Tibial nerve (tissue), 4 donors: ENCODE measurements at places on chromosomes 7 and 10. TPM values are rescaled to one million over a fixed set of nuclear protein-coding genes. Genes with fewer than 3 reads are reported as not detected.

TMEM225B gene
- 1.8 TPM for total RNA-seq

GDF2 gene
- total RNA-seq, result not detected

OSBPL3 gene
- total RNA-seq, result 1.6 TPM

TMEM229A gene
- total RNA-seq, result 0.63 TPM

GPR15LG gene
- not detected for total RNA-seq

AKR1C3 gene
- 31.5 TPM for total RNA-seq

ATOH7 gene
- not detected for total RNA-seq

FRMD4A gene
- total RNA-seq, result 60.1 TPM

AOAH gene
- total RNA-seq, result 7.5 TPM

PLXDC2 gene
- 78.1 TPM for total RNA-seq

ZSWIM8 gene
- 126 TPM for total RNA-seq

HOXA3 gene
- 9.6 TPM for total RNA-seq

AMPH gene
- 16.5 TPM for total RNA-seq

CEP55 gene
- total RNA-seq, result 0.63 TPM
